ENCODE measurements at places on chromosomes 3 and 15.

- DNase-seq = no peak
These were observed 46.1 kb downstream of the FBLN2 start for GRCh38 chr3:13594991-13595421.

- DNase-seq = no peak
These were observed 74.6 kb downstream of the SLC6A11 start for GRCh38 chr3:10890665-10891064.

- no peak for DNase-seq
These were observed 7.4 kb downstream of the ZNF589 start for GRCh38 chr3:48248095-48248850.

- no peak for DNase-seq
These were observed 10.3 kb downstream of the TM2D3 start for GRCh38 chr15:101641894-101642293.

DNA sequence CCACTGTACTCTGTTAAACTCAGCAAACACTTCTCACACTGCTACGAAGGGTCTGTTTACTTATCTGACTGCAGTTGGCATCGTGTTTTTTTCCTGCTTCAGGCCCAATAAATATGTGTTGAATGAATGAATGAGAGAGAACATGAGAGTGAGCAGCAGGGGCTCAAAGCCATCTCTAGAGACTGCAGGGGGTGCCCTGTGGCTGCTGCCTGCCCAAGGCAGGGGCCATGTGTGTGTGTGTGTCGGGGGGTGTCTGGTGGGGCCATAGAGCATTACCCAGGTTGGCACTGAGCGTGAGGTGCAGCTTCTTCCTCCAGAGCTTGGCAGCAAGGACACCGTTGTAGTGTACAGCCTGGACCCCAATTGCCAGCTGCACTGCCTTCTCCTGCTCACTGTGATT, 14.8 kb downstream of the EPB42 start:
- no peak for DNase-seq

DNA sequence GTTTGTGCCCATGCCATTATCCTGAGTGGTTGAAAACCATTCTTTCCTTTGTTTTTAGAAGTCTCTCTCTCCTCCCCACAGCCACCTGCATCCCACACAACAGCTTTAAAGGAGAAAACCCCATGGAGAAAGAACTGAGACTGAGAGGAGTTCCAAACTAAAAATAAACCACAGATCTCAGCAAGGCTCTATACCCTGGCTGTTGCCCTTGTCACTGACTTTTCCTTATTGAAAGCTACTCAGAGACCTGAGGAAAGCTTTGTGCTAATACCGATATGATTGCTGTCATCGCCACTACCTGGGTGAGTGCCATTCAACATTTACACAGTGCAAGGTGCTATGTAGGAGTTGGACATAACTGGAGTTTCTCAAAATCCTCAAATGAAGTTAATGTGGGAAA, 55.5 kb upstream of the RASGRP1 start:
- no peak for DNase-seq

DNA sequence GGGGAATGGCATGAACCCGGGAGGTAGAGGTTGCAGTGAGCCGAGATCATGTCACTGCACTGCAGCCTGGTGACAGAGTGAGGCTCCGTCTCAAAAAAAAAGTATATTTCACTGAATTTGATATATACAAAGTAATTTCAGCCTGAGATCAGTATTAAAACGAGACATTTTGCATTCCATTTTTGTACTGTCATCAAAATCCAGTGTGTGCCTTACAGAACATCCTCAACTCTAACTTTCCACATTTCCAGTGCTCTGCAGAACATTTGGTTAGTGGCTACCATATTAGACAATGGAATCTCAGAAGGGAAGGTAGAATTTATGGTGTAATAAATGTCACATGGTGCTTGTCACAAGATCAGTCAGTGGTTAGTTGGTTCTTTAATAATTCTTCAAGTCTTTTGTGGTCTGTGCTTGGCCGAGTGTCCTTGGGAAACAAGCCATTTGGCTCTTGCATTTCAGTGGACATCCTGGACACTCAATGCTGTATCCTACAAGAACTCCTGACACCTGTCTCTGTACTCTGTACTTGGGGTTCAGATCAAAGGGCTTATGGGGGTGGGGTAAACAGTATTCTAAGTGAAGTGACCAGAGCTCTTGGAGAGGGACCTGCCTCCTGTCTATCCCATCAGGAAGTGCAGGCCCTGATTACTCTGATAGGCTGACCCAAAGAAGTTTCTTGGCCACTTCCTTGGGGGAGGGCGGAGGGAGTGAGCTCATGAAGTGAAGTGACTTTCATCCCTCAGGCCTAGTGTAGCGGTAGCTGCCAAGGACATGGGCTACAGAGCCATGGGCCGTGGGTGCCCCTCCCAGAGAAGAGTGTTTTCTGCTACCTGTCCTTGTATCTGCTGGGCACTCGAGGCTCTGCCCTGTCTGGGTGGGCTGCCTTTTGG, 3.7 kb downstream of the ACVR2B start:
- no peak for DNase-seq

DNA sequence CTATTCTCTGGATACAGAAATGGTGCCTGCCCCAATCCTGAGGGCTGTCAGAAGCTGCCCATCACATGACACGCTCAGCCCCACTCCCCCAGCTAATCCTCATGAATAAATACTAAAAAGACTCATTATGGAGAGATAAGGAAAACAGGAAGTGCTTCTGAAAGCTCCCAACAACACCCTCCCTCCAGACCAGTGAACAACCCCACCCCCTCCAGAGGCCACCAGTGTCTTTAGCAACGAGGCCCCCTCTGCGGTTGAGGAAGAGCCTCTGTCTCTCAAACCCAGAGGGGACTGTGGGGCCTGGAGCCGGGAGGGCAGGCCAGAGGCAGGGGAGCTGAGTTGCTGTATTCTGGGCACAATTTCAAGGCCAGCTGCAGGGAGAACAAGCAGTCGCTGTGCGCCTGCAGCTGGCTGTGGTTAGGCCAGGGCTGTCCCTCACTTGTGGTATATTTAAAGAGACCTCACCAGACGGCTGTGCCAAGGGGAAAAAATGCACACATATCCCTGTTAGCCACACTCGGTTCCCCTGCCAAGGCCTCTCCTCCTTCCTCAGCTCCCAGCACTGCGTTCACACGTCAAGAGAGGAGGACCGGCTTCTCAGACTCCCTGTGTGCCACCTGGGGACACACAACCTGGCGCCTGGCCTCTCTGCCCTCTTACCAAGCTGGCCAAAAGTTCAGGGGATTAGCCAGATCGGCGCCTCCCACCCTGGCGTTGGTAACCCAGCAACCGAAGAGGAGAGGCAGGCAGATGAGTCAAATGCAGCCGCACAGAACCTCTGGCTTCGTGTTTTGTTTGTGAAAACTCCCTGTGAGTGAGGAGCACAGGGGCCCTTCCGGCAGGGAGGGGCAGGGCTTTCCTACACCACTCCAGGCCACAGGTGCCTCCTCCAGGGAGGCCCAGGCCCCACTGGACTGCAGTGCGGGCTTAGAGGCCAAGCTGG, 101.2 kb upstream of the ETV5 start:
- peak; percentile 9 for DNase-seq

DNA sequence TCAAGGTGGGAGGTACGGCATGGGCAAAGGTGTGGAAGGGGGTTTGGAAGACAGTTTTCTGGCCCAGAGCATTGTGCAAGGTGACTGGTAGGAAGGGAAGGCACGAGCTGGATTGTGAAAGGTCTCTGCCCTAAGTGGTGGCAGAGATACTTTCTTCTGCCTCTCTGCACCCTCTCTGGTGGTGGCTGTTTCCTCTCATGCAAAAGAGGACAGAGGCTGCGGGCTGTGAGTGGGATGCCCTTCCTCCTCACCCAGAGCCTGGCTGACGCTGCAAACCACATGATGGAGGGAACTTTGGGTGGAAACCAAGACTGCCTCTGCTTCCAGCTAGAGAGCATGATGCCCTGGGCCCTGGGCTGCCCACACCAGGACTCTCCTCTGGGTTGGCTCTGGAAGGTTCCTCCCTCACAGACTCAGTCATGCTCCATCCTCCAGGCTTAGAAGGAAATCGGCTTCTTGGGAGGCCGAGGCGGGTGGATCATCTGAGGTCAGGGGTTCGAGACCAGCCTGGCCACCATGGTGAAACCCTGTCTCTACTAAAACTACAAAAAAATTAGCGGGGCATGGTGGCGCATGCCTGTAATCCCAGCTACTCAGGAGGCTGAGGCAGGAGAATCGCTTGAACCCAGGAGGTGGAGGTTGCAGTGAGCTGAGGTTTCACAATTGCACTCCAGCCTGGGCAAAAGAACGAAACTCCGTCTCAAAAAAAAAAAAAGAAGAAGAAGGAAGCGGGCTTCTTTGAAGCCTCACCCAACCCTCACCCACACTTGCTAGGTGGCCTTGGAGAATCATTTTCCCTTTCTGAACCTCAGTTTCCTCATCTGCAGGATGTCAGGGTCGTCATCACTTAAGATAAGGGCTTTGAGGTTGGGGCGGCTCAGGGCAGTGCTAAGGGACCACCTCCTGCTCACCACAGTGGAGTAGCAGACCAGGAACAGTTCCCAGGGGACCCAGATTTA, 8.3 kb downstream of the PSTPIP1 start:
- DNase-seq = no peak

- DNase-seq = no peak
These were observed 1053.0 kb downstream of the TUSC7 start for GRCh38 chr3:117762621-117763037.

GRCh38 chr15:94584833-94585244, 353.5 kb downstream of the MCTP2 start:
- no peak for DNase-seq

Measured in HS-27A (cell line).